Activated CD8-positive, alpha-beta memory T cell treated with anti-CD3 and anti-CD28 coated beads for 1 hour (primary cell): ENCODE measurements at places on chromosomes 12 and 14.

- DNase-seq = no peak
These were observed at the start of gene SLCO1C1 for GRCh38 chr12:20695232-20695631. Gene SLCO1C1 (plus strand): TSS chr12:20695332. CDS start chr12:20699577, 4,245 bp downstream.

DNA sequence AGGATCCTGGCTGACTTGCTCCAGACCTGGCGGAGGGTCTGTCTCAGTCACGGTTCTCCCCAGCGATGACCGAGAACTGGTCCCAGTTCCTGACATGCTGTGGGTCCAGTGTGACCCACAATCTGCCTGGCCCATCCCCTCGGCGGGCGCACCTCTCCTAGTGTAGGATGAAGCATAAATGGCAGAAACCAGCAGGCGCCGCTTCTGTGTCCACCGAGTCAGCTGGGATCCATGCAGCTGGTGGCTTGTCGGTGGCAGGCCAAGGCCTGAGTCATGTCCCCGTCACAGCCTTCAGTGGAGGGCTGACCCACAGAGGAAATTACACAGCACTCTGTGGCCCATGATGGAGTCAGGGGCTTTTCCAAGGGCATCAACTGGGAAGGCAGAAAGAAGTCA, 38.5 kb downstream of the NFKBIA start:
- no peak for DNase-seq

DNA sequence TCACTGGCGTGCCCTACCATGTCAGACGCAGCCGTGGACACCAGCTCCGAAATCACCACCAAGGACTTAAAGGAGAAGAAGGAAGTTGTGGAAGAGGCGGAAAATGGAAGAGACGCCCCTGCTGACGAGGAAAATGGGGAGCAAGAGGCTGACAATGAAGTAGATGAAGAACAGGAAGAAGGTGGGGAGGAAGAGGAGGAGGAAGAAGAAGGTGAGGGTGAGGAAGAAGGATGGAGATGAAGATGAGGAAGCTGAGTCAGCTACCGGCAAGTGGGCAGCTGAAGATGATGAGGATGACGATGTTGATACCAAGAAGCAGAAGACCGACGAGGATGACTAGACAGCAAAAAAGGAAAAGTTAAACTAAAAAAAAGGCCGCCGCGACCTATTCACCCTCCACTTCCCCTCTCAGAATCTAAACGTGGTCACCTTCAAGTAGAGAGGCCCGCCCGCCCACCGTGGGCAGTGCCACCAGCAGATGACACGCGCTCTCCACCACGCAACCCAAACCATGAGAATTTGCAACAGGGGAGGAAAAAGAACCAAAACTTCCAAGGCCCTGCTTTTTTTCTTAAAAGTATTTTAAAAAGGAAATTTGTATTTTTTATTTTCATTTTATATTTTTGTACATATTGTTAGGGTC, 13.2 kb downstream of the TRIP11 start:
- DNase-seq = no peak

DNA sequence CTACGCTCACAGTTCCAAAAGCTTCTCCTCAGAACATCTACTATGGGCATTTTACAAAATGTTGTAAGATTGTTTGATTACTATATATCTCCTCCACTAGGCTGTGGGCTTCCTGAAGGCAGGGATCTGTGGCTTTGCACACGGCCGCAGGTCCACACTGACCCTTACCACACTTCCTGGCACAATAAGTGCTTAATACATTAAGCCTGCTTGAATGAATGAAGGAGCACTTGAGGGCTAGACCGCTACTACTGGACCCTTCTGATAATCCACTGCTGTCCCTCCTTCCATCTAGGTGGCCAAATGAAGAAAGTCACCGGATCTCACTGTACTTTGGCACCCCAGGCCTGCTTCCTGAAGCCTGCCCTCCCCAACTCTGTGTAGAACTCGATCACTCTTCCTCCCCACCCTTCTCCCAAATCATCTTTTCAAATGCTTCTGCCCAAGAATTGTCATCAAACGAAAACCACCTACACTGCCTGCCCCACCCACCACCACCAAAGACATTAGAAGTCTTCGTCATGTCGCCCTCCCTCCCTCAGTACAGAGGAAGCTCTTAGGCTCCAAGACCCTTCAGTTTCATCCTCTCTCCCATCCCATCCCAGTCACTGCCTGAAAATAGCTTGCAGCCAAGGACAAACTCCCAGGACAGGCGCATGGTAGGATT, 596 bp upstream of the ZBTB39 start:
- DNase-seq = no peak

DNA sequence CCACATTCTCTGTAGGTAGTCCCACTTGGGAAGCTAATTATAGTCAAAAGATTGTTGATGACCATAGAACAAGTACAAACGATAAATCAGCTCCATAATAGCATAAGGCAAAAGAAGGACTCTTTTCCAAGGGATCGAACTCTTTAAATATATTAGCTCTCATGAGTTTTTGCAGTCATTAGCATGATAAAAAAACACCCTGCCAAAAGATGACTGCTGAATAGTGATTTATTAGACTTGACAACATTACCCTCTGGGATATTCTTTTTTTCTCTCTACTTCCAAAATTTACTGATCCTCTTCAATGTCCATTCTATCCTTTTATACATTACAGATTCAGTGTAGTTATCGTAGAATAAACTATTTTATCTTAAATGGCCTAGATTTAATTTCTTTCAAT, 14.2 kb downstream of the EPYC start:
- no peak for DNase-seq

GRCh38 chr12:65853489-65854157, 29.3 kb downstream of the HMGA2 start:
- no peak for DNase-seq

- DNase-seq = no peak
These were observed 463.2 kb upstream of the MGAT4C start for GRCh38 chr12:86719381-86719780.

- no peak for DNase-seq
These were observed 29.3 kb upstream of the RASSF8 start for GRCh38 chr12:25929142-25929541.
